ENCODE measurements at places on chromosomes 1 and 21. TPM values are rescaled to one million over a fixed set of nuclear protein-coding genes. Genes with fewer than 3 reads are reported as not detected.

Gene HPCAL4
- total RNA-seq = 2.0 TPM

Gene CCDC181
- not detected for total RNA-seq

Gene TSPAN2
- total RNA-seq = 2.4 TPM

Gene GPR3
- not detected for total RNA-seq

Gene ETV3L
- not detected for total RNA-seq

Gene WDR64
- 0.21 TPM for total RNA-seq

Gene DIO1
- total RNA-seq = not detected

Gene EXO1
- total RNA-seq = 41.3 TPM

Gene AMPD1
- not detected for total RNA-seq

Gene LCE1D
- total RNA-seq = not detected
